ENCODE measurements at places on chromosomes 2 and 18.

- DNase-seq, result no peak
These were observed 11.5 kb upstream of the INPP5D start for GRCh38 chr2:233048569-233049193.

DNA sequence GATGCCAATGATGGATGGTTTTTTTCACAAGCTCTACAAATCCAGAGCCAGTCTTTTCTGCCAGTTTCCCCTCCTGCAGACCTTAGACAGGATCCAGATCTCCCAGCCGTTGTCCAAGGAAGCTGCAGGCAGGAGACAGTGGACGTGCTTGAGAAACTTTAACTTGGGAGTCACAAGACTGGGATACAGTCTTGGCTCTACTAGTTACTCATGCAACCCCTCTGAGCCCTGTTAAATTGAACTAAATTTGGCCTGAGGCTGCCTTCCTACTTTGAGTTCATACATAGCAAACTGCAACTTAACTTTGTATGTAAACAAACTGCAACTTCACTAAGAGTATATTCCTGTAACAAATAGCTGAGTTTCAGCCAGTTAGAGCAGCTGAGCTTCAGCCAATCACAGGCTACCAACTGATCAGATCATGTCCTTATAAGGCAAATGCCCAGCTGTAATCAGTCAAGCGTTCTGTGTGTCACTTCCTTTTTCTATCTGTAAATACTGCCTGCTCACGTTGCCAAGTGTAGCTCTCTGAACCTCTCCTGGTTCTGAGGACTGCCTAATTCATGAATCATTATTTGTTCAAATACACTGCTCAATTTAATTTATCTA lies 140.9 kb downstream of the CAPN13 start:
- DNase-seq, result peak; percentile 97

DNA sequence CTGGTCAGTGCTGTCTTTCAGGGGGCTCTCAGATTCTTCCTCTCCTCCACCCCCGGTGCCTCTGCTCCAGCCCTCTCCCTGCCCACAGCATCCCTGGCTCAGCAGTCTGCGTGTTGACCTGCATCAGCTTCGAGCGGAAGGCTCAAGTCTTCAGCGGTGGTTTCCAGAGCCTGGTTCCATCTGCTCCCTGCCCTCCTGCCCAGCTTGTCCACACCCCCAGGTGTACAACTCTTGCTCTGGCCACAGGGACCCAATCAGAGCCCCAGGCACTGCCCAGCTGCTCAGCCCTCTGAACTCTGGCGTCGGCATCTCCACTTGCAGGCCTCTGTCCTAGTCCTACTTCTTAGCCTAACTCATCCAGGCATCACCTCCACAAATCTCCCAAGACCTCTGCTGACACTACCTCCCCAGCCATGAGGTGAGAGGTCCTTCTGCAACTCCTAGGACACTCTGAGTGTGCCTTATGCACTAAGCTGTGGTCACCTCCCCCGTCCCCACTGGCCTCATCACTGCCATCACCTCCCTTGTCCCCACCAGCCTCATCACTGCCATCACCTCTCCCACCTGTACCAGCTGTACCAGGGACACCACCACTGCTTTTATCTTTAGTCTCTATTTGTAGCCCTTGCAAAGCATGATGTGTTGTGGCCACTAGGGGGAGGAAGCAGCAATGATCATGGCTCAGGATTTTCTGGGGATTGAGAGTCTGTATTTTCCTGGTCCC lies 60.9 kb downstream of the EDAR start:
- peak; percentile 56 for DNase-seq

GRCh38 chr2:171319164-171319810 lies 114.5 kb downstream of the METTL8 start:
- peak; percentile 22 for DNase-seq

GRCh38 chr2:20291106-20291564 lies 59.5 kb downstream of the PUM2 start:
- peak; percentile 89 for DNase-seq

DNA sequence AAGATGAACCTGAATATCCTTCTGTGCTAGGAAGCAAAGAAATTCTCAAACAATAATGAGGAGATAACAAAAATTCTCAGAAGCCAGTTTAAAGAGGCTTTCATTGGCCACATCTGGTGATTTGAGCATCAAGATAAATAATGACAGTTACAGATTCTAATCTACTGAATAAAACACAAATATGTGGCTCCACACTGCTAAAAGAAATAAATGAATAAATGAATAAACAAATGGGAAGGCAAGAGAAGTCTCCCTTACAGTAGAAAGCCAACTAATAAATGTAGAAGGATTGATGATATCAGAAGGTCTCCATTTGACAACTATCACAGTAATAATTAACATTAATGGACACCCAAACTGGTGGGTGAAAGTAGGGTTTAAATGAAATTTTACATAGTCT lies 54.6 kb upstream of the ADAM23 start:
- no peak for DNase-seq

DNA sequence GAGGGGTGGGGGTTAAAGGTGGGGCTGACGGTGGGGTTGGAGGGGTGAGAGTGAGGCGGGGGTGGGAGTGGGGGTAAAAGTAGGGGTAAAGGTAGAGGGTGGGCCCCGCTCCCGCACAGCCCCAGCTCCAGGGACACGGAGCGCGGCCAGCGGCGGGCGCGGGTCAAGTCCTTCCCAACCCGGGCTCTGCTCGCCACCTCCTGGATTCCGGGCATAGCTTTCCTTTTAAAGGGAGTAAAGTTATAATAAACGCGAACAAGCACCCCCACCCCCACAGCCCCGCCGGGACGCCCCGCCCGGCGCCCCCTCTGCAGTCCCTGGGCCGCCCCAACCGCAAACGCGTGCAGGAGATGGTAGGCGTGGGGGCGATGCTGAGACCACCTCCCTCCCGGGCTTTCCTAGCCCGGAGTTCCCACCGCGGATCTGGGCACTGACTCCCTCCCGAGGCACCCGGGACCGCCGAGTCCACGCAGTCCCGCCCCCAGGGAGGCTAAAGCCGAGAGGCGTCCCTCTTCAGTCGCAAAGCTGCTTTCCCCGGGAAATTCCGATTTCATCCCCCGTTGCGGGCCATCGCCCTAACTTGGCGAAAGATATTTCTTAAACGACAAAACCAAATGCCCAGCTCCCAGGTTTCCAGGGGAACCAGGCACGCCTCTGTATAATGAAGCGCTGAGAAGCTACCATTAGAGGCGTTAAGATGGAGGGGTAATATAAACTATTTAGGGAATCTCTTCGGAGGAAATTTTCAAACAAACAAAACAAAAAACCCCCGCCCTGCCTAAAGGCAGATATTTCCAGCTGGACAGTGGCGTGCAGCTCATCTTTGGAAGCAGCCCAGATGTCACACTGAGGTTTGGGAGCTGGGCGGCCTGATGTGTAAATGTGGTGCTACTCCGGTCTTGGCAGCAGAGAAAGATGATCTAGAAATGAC lies at the start of gene LIMS2:
LIMS2 (minus strand) TSS at position 200 of the 931 bp plus-strand sequence. CDS start 506 bp downstream, outside the sequence.
- DNase-seq, result peak; percentile 77

- no peak for DNase-seq
These were observed 254.2 kb downstream of the AGPS start for GRCh38 chr2:177646791-177647190.

- no peak for DNase-seq
These were observed 9.1 kb upstream of the ZNF804A start for GRCh38 chr2:184589261-184589660.

DNA sequence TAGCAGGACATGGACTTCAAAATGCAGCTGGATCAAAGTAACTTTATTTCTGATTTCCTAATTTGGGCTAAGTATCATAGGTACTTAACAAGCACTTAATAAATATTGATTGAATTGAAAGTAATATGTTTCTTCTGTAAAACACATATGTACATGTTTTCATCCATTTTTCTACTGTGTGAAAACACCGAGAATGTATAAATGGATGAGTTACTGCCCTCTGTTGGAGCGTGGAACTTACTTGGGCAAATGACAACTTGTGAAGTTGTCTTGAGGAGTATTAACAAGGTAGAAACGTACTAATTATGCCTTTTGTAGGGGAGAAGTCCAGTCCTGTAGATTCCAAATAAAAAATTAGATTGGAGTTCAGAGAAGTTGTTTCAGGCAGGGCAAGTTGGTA lies 87.2 kb downstream of the PHLPP1 start:
- no peak for DNase-seq

GRCh38 chr2:174699993-174700766 lies 64.1 kb downstream of the CHRNA1 start:
- peak; percentile 51 for DNase-seq

- peak; percentile 52 for DNase-seq
These were observed 154.5 kb downstream of the ZFP36L2 start for GRCh38 chr2:43071599-43072550.

GRCh38 chr2:219650426-219651248 lies 23.2 kb downstream of the SLC4A3 start:
- no peak for DNase-seq

- DNase-seq, result no peak
These were observed 73.7 kb upstream of the TPO start for GRCh38 chr2:1339388-1340140.

DNA sequence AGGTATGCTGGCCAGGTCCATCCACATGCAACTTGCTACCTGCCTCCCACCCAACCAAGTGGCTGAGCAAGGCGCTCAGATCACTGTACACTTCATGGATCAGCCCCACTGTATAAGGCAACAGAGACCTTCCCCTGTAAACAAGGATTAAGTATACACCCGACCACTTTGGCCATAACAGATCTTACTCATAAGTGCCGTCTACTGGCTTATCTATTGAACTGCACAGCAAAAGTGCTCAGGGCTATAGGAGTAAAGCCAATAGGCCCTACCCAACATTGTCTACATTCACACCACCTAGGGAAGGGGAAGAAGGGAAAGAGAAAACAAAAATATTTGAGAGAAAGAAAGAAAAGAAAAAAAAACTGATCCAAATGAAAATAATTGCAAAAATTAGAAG lies 663.9 kb upstream of the LRRTM1 start:
- DNase-seq, result no peak

GRCh38 chr2:177068967-177069366 lies 143.6 kb upstream of the HNRNPA3 start:
- DNase-seq, result no peak

DNA sequence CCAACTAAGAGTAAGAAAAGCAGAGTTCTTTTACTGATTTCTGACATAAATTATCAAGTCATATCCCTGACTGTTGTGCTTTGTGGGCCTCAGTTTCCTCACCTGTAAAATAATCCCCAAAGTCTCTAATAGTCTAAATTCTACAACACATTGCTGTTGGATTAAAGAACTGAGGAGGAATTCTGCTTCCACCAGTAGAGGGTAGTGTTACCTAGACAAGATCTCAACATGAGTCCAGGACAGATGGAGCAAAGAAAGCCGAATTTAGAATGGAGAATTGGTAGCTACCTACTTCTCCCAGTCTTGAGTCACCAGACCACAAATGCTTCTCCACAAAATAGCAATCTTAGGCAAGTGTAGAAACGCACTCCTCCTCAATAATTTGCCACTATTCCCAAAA lies 462.5 kb upstream of the FSHR start:
- peak; percentile 29 for DNase-seq

GRCh38 chr18:10275486-10275885 lies 178.9 kb upstream of the APCDD1 start:
- no peak for DNase-seq

GRCh38 chr2:219989744-219990143 lies 362.3 kb downstream of the SLC4A3 start:
- no peak for DNase-seq

- peak; percentile 38 for DNase-seq
These were observed 67.5 kb upstream of the SCG2 start for GRCh38 chr2:223669453-223670225.

GRCh38 chr2:208036357-208036756 lies 11.0 kb upstream of the PLEKHM3 start:
- DNase-seq, result no peak

DNA sequence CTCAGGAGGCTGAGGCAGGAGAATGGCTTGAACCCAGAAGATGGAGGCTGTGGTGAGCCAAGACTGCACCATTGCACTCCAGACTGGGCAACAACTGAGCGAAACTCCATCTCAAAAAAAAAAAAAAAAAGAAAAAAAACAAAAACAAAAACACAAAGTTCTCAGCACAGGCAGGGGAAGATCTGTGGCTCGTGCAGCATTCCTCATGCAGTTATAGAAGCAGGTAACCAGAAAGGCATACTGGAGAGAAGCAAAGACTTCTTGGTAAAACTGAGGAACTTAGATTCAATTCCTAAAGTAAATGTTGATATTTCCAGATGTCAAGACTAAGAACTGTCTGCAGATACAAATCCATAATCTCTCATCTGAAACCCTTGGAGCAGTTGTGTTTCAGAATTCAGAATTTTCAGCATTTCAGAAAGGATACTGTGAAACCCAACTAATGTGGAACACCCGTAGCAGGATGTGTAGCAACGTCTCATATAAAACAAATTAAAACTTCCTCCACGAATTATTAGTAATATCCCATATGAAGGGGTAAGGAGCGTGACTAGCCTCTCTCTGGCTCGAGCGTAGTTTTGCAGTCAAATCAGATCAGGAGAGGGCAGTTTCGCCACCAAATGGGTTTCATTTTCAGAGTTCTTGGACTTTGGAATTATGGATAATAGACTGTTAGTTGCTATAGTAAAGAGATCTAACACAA lies 13.2 kb upstream of the SLC25A52 start:
- no peak for DNase-seq

- DNase-seq, result no peak
These were observed 45.2 kb downstream of the EIF2AK3 start for GRCh38 chr2:88582030-88582429.

DNA sequence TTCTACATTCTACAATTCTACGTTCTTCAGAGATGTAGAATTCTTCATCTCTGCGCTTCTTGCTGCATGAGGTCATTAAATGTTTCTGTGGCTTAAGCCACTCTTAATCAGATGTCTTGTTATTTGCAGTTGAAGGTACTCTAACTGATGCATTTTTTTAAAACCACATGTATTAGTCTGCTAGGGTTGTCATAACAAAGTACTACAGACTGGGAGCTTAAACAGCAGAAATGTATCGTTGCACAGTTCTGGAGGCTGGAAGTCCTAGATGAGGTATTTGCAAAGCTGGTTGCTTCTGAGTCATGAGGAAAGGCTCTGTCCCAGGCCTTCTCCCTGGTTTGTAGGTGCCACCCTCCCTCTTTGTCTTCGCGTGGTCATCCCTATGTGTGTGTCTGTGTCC lies 176.3 kb upstream of the GLI2 start:
- peak; percentile 100 for DNase-seq

- DNase-seq, result no peak
These were observed 500.7 kb downstream of the RIT2 start for GRCh38 chr18:42614619-42615293.

DNA sequence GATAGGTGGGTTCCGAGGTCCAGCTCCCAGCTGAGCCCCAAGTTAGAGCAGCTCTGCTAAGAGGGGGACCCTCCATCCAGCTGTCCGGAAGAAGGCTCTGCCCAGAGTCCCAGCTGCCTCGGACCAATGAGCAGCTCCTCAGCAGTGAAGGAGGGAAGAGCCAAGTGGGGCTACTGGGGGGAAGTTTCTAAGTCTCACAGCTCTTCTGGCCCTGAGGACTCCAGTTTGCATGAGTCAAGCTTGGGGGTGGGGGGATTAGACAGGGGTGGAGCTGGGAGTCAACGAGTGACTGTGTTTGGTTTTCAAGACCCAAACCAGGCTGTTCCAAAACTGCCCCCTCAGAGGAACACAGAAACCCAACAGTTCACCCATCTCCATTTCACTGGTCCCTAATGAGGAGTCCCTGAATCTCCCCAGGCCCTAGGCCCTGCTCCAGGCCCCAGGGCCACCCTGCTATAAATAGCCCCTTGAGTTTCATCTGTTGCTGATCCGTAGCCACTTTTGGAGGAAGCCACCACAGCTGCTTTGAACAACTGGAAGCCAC lies 100.9 kb downstream of the TNS1 start:
- DNase-seq, result peak; percentile 90

GRCh38 chr2:137411585-137411984 lies 552.7 kb upstream of the HNMT start:
- DNase-seq, result no peak

All from fibroblast of skin of back (primary cell).